MCF 10A (cell line): ENCODE measurements at places on chromosomes 2 and 18. TPM values are rescaled to one million over a fixed set of nuclear protein-coding genes. Genes with fewer than 3 reads are reported as not detected.
A peak's percentile ranks its signal among the peaks of the same experiment; 100 is the strongest.

DNA sequence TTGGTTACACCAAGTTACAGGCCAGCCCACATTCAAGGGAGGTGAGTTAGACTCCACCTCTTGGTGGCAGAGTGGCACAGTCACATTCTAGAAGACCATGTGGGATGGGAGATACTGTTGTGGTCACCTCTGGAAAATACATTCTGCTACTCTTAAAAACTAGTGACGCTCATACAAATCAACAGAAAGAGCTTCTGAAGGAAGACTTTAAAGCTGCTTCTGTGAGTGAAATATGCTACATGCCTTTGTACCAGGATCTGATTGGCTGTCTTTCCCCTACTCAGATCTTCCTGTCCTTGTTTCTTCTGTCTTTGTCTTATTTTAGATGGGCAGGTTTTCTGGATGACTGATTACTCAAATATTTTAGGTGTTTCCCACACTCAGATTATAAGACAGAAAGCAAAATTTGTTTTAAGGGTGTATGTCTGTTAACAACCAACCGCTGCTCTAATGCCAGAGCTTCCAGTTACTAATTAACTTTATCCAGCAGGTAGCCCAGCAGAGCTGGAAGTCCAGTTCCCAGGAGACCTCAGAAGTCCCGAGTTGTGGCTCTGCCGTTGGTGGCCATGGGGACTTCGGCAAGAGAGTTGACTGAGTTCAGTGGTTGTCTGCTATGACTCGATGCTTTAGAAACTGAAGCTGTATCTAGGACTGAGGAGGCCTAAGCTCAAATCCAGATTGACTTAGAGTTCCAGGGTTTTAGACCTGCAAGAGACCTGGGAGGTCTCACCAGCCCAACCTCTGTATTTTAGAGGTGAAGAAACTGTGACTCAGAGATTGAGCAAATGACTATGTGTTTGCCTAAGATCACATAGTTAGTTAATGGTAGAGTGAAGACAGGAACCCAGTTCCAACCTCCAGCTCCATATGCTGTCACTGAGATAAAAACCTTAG, 7.4 kb downstream of the IL1R2 start:
- peak; percentile 21 for DNase-seq

Gene KHK
- 1.7 and 2.6 TPM in 2 replicates for total RNA-seq

DNA sequence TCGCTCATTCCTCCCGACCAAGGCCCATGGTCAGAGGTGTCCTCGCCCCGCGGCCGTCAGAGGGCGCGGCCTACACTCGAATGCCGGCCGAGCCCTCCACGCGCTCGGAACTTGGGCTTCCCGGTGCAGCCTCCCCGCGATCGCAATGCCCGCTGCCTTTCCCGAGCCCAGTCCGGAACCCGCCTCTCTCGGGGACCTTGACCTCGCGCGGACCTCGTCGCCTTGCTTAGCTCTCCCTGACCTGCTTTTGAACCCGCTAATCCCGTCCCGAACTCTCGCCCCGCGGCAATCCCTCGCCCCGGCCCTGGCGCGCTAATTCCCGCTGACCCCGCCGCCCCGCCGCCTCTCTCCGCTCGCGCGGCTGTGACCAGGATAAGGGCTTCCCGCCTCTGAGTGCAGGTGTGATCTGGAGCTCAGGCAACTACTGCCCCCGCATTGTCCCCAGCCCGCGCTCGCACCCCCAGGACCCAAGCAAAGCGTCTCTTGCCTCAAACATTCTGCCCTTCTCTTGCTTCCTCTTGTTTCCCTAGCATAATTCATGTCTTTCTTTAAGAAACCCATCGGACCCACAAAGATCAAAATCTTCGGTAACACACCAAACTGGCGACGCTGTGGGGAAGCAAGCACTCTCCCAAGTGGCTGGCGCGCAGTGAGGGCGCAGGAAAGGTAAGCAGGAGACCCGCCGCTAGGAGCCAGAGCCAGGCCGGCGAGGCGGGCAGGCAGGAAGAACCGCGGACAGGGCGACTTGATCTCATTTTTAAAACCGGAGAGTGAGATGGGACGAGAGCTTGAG, 46.6 kb upstream of the ATP6V1B1 start:
- DNase-seq = no peak

Gene OR6B2
- not detected in 2 replicates for total RNA-seq

DNA sequence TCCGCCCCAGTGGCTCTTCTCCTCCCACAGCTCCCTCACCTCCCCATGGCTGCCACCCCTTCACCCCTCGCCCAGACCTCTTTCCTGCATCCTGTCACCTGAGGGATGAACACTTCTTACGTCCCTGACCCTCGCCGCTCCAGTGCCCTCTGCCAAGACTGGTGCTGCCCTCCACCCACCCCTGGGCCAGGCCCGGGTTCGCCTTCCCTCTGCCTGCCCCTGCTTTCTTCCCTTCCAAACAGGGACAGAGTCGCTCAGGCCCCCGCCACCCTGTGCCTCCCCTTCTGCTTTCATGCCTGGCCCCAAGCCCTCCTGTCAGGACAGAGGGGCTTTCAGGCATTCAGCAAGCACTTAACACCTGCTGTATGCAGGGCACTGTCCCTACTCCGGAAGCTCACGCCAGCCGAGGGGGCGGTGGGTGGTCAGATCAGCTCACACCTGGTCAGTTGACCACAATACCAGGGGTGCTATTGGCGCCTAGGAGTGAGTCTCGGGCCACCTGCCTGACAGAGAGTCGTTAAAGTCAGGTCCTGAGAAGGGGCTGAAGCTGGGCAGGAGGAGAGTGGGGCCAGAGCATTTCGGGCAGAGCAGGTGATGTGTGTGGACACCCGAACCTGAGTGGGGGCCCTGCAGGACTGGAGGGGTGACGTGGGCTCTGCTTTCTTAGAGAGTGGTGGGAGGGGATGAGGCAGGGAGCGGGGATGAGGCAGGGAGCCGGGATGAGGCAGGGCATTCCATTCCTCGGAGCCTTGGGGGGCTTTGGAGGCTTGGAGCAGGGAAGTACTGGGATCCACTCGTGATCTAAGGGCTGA, 26.0 kb upstream of the HPCAL1 start:
- no peak for DNase-seq

Gene SULT1C4
- not detected in 2 replicates for total RNA-seq

GRCh38 chr2:39839261-39839848, 60.3 kb upstream of the THUMPD2 start:
- no peak for DNase-seq

- DNase-seq = no peak
Observed at GRCh38 chr2:60296219-60296955, 257.1 kb downstream of the BCL11A start.
